Activated CD4-positive, alpha-beta T cell treated with anti-CD3 and anti-CD28 coated beads for 48 hours (primary cell): ENCODE measurements at places on chromosomes 5 and 9.

DNA sequence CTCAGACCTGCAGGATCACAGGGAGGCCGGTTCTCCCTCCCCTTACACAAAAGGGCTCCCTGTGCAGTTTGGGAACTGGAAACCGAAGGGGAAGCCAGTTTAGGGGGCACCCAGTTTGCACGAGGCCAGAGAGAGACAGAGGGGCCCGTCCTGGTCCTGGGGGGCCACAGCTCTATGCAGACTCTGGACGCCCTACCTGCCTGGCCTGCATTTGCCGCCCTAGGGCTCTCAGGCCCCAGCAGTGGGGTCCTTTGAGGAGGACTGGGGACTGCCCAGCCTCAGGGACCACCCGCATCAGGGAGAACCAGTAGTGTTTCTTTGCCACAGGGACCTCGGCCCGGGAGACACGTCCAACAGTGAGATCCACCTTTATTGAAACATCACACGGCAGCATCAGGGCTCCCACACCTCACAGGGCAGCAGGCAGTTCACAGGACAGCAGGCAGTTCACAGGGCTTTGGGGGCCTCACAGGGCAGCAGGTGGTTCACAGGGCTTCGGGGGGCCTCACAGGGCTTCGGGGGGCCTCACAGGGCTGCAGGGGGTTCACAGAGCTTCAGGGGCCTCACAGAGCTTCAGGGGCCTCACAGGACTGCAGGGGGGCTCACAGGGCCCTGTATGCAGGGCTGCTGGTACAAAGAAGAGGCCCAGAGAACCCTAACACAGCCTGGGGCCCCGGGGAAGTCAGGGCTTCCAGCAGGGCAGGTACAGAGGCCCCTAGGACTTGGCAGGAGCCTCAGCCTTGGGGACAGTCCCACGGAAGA is 648 bp upstream of the NSMF start:
- no peak for DNase-seq

- DNase-seq, result no peak
Measured at GRCh38 chr9:122226142-122226757, 2.5 kb downstream of the LHX6 start.

DNA sequence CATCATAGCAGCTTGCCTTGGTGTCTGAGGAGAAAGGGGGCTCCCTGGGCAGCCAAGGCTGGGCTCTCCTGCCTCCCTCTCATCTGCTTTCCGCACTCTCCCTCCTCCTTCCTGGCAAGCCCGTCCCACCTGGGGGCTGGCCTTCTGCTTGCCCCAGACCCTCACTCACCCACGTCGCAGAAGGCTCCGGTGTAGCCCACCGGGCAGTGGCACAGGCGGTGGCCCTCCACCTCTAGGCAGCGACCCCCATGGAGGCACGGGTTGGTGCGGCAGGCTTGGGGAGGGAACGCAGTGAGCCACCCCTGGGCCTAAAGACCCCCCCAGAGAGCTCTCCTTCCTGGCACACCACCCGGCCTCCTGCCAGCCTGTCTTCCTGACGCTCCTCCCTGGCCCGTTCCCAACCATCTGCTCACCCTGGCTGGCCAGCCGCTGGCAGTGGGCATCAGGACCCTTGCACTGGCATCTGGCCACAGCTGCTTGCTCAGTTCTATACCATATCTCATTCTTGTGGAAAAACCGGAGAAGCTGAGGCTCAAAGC is 4.2 kb upstream of the PFN3 start:
- no peak for DNase-seq

DNA sequence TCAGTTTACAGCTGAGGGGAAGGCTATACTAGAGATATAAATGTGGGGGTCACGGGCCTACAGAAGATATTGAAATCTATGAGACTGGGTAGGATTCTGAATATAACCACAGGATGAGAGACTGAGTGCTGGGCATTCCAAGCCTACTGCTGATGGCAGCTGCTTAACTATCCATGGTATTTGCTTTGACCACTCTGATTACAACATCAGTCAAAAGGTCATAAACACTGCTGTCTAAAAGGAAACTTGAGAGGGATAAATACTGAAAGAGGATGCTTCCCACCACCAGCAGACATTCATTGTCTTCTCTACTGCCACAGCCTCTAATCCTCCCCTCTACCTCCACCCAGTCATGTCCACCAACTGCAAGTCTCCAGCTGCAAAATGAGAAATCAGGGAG is 3.8 kb downstream of the ZNF622 start:
- DNase-seq, result no peak

DNA sequence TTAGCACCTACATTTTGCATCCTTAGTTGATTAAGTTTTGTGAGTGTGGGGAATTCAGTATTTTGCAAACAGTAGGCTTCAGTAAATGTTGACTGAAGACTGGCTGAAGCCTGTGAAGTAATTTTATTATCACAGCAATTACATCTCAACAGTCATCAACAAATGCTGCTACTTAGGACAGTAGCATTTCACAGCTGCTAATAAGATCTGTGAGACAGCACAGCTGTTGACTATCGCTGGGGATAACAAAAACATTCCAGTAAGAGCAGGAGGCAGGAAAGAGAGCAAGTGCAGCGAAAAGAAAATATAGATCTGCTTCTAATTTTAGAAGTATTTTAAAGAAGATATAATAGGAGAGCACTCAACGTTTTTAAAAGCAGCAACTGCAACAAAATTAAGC is 117.3 kb upstream of the FGF10 start:
- DNase-seq, result no peak

DNA sequence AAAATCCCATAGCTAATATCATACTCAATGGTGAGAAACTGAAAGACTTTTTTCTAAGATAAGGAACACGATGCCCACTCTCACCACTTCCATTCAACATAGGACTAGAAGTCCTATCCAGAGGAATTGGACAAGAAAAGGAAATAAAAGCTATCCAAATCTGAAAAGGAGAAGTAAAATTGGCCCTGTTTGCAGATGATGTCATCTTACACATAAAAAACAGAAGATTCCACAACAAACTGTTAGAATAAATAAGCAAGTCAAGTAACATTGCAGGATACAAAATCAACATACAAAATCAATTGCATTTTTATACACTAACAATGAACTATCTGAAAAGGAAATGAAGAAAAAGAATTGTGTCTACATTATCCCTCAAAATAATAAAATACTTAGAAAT is 308.0 kb downstream of the MCTP1 start:
- no peak for DNase-seq

DNA sequence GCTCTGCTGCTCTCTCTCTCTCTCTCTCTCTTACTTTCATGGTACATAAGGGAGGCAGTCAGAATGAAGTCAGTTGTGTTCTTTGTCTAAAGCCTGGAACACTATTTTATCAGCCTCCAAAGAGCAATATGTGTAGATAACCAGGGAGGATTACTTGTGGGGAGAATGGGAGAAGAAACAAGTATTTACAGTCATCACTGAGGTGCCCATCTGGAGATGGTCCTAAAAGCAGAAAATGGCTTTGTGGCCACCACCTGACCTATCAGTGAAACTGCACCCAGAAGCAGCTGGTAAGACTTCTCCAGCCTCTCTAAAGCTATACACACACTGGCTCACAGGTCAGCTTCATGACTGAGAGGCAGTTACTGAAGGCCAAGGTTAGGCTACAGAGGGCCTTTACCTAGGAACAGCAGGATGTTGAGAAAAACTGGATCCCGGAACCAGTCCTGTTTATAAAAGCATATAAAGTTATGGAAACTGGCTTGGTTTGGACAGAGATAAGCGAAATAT is 75.1 kb downstream of the MRPS27 start:
- peak; percentile 5 for DNase-seq

DNA sequence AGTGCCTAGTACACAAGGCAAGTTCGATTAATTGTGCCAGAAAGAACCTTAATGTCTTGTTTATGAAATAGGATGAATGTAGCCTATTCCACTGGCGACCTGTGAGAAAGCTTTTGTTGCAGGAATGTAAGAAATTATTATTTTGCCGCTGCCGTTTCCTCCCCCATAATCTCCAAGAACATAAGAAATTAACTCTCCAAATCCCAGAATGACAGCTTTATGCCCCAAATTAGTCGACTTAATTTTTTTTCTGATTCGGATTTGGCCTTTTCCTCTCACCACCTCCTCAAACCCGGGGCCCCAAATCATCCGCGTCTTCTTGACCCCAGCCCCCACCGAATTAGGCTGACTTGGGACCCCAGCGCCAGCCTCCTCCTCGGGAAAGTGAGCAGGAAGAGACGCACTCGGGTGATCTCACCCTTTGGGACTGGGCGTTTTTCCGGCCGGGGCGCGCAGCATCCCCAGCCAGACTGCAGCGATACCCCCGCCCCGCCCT is 682 bp upstream of the SPTAN1 start:
- no peak for DNase-seq

GRCh38 chr5:134132372-134133187 is 18.1 kb downstream of the TCF7 start:
- peak; percentile 72 for DNase-seq

- DNase-seq, result no peak
Measured at GRCh38 chr5:140133514-140134167, 7.9 kb downstream of the IGIP start.

DNA sequence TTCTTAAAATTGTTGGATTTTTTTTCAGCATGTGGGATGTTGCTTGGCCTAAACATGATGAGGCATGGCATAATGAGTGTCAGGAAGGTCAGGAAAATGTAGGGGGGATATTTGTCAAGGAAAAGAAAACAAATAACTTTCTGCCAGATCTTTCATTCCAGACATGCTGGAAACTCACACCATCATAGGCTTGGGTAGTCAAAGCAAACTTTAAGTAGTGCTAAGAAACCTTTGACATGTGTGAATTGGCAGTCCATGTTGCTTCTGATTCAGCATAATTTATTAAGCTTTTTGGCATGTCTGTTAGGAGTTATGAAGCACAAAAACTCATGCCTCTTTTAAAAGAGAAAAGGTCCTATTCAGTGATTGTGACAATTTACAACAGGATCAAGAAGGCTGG is 61.3 kb upstream of the MTAP start:
- DNase-seq, result no peak

DNA sequence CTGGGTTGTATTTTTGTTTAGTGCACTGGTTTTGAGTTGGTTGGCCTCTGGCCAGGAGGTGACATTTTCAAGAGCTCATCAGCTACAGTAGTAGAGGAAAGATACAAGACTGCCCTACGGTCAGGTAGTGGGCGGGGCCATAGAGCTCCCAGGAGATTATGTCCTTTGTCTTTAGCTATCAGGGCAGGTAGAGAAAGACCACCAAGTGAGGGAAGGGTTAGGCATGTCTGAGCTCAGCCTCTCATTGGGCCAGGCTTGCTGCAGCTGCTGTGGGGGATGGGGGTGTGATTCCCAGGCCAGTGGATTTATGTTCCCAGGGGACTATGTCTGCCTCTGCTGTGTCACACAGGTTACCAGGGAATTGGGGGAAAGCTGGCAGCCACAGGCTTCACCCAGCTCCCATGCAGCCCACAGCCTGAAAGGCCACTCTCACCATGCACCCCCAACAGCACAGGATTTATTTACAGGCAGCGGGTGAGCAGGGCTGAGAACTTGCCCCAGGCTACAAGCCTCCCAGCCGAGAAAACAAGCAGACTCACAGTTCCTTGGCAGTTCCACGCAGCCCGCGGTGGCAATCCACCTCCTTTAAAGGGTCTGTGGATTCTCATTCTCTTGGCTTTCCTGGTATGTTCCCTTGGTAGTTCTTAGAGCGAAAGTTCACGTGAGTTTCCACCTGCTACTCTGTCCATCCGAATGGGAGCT is 37.5 kb upstream of the BOD1 start:
- DNase-seq, result no peak
